CD4-positive, alpha-beta T cell treated with Interferon gamma for 1 hour (primary cell): ENCODE measurements at places on chromosomes 7 and 10.

DNA sequence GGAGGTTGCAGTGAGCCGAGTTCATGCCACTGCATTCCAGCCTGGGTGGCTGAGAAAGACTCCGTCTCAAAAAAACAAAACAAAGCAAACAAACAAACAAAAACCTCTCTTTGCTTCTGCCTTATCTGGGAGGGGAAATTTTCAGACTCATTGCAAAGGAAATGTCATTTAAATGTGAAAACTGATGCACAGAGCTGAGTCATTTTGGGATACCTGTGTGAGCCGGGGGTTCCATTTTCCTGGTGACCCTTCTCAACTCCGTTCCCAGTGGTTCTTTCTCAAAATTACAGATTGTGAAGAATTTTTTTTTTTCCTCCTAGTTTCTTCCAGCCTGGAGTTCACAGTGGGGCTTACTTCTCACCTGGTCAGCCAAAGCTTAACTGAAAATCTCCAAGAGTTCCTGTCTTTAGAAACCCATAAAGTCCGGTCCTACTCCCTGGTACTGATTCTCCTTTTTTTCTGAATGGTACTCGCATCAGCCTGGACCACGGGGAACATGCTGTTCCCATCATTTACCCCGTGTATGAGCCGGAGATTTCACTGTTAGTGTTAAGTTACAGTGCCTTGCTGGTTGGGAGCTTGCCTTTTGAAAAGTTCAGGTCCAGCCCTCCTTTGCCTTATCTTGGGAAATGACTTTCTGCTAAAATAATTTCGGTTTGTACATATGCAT is 56.9 kb downstream of the RBM20 start:
- no peak for DNase-seq

DNA sequence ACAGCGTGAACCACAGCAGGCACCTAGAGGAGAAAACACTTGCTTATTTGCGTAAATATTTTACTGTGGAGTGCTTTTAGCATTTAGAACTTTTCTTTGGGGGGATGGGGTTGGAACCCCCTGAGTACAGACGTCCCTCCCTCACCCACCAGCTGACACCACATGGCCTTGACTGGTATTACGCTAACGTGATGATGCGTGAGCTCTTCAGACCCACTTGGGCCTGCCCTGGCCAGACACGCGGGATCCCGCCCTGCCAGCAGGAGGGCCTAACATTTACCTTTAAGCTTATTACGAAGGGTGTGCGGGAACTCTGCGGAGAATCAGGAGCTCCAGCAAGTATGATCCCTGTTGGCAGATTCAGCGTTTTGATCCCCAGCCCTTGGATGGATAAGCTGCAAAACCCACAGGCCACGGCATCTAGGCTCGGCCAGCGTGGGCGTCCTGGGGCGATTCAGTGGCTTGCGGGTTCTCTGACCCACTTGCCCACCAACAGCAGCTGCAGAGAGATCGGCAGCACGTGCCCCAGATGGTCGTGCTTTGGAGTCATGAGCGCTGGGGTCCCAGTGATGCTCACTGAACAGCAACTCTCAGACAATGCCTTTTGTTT is 545.5 kb upstream of the FOXK1 start:
- no peak for DNase-seq

DNA sequence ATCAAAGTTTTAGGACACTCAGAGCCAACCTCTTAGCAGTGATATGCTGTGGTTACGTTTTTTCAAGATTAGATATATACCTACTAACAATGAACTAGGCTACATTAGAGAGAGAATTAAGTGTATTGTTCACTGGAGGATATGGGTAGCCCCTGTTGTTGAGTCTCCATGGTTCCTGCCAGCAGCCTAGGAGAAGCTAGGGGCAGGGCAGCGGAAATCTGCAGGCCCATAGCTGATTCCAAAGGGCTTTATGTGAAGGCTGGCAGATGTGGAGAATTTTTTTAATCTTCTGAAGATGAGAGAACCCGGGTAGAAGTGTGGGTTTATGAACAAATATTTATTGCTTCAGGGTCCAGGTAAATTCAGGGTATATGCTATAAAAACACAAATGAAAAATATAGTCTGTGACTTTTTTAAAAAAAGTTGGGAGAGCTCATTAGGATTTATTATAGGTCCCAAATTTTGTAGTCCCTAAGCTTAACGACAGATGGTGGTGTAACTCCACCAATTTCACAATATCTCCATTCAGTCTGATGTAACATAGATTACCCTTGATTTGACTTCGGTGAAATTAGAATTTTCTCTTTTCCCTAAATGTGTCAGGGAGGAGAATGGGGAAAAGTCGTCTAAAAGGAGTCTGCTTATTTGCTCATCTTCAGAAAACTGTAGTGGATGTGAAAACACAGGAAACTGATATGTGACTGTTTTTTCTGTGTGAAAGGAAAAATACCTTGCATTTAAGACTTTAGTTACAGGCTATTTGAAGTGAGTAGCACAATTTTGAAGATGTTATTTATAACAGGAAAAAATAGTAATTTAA is 163.0 kb upstream of the PPP1R3A start:
- DNase-seq: no peak

DNA sequence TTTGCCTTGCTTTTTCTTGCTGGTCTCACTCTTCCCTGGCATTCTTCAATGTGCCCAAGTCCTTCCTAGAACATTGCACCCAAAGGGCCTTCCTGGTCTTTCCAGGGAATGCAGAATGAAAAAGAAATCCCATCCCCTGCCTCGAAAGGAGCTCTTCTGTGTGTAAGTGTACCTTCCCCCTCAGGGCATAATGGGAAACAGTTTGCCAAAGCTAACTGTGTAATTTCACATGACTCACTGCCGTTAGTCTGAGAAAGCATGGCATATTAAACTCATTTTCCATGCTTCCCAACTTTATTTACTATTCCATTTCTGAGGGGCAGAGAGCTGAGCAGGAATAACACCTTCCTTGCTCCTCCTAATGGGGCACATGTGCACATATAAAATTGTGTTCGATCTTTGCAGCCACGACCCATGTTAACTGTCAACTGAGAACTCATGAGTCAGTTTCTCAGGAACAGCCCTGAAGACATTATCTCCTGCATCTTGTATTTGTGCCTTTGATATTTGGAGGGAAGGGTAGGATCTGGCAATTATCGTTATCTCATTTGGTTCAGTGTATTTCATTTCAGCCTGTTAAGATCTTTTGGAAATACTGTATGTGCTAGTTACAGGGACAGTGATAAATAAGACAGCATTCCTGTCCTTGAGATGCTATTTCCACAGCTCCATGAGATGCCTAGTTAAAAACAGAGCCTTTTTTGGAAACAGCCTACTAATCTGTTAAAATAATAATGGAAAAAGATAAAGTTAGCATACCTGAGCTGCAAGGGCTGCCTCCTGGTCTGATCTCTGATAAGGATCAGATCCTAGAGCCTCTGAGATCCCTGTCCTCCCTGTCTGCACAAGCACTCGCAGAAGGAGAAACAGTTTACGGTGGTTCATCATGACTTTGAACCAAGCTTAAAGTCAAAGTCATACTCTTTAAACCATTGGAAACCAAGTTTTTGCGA is 42.3 kb downstream of the IKZF1 start:
- DNase-seq: no peak

GRCh38 chr10:68586606-68587305 is 26.6 kb downstream of the TET1 start:
- no peak for DNase-seq

DNA sequence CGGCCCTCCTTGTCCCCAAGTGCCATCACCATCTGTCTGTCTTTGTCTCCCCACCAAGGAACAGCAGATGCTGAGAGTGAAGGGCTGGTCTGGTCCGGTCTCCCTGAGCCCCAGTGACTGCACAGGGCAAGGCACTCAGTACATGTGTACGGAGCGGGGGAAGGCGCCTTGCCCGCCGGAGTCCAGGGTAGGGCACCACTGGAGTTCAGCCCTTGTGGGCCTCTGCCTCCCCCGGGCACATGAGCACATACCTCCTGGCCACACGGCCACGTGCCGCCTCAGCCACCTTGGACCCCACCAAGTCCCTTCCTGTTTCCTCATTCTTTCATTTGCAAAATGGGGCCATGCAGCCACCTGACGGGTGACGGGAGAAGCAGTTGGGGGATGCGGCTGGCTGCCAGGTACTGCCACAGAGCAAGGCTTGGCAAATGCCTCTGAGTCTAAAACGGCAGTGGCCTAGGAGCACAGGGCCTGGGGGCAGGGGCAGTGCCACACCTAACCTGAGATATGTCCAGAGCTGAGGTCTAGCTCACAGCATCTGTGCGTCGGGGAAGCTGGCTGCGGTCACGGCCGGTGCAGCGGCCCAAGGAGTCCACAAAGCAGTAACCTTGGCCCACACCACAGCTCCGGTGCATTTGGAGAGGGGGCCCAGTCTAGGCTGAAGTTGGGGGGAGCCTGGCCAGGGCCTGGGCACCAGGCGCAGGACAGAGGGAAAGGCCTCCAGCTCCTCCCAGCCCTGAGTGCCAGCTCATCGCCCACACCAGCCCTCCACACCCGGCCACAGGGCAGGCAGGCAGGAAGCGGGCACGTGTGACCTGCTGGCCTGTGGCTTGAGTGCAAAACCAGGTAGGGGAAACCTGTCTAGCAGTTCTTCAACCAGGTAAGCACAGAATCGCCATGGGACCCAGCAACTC is 5.2 kb downstream of the ADAP1 start:
- DNase-seq: no peak

- DNase-seq: no peak
Observed at GRCh38 chr7:121451367-121452094, 55.4 kb upstream of the FAM3C start.

DNA sequence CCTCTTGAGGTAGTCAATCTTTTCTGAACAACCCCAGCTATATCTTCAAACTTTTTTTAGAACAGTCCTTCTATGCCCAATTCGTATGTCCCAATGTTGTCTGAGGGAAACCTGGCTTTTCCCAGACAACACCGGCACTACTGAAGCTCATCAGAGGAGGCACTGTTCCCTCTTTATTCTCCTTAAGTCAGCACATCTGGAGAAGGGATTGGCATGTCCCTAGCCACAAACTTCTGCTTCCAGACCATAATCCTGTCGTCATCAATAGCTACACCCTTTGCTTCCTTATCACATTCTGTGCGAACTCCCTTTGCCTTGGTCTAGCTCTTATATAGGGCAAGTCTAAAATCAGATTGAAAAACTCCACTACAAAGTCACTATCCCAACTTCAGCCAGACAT is 22.9 kb downstream of the PON3 start:
- no peak for DNase-seq

DNA sequence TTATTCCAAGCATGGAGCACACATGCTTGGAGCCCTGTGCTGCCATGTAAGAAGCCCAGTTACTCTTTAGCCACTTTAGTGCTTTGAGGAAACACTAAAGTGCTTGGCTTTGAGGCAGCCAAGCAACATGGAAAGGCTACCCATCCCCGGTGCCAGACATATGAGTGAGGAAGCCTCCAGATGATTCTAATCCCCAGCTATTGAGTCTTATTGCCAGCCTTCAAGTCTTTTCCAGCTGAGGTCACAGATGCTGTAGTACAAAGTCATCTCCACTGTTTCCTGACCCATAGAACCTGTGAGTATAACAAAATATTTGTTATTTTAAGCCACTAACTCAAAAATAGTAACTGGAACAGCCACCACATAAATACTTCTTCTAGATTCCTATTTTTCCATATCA is 91.4 kb upstream of the CYP26C1 start:
- no peak for DNase-seq

DNA sequence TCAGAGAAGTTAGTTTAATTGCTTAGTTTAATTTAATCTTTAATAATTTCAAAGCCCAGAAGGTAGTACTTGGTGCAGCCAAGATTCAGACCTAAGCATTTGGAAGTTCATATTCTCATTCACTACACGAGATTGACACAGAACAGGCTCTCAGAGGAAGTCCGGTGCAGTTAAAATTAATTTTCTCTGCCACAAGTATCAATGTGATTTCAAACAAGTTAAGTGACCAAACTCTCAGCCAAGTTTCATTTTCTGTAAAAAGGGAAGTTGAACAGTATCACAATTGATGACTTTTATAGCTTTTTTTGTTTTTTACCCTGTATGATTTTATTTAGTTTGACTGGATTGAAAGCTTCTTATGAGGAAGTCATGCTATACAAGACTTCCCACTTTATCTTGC is 1494.9 kb upstream of the LRRTM3 start:
- DNase-seq: no peak

DNA sequence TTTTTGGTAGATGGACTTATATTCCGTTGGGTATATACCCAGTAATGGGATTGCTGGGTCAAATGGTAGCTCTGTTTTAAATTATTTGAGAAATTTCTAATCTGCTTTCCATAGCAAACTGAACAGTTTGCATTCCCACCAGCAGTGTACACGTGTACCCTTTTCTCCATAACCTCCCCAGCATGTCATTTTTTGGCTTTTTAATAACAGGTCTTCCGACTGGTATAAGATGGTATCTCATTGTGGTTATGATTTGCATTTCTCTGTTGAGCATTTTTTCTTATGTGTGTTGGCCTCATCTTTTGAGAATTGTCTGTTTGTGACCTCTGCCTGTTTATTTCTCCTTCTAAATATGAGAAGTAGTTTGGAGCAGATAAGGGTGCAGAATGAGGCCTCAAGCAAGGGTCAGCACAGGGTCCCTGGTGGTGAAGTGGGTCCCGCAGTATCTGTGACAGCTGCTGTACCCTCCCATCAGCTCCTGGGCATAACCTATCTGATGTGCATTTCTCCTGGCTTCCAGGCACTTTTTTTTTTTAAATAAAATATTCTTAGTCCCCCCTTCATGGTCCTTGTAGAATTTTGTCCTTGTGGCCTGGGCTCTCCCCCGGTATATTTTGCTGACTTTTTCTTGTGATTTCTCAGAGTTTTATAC is 73.5 kb downstream of the PROSER2 start:
- DNase-seq: no peak

GRCh38 chr10:99466632-99467223 is 36.3 kb upstream of the GOT1 start:
- DNase-seq: no peak

DNA sequence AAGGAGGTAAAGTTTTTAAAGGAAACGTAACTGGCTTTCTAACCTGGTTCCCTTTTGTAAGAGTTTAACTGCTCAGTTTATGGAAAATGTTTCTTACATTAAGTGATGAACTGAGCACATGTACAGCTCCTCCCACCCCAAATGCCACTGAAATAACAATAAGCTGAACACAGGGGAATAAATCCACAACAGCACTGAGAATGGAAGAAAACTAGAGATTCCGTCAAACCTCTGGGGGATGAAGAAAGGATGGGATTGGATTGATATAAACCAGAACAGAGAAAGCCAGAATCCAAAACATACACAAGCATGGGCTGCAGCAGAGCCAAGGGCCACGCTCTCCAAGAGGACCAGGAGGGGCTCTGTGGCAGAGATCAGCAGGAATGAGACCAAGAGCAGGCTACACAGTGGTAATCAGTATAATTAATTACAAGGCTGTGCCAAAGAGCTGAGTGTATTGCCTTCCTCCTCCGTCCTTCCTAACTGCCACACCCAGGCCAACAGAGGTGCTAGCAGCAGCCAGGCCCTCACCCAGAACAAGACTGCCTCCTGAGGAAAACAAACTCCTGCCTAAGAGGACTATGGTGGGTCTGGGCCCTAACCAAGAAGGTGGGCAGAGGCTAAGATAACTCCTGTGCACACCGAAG is 73.9 kb downstream of the KIAA1549 start:
- DNase-seq: no peak
